ENCODE measurements at places on chromosomes 5 and 9. TPM values are rescaled to one million over a fixed set of nuclear protein-coding genes. Genes with fewer than 3 reads are reported as not detected.

SLC34A3 gene
- polyA plus RNA-seq = not detected

LIFR gene
- 16.8 TPM for polyA plus RNA-seq

PDZD2 gene
- polyA plus RNA-seq = 40.4 TPM

ITK gene
- 0.34 TPM for polyA plus RNA-seq

LCN1 gene
- polyA plus RNA-seq = not detected

FLT4 gene
- 4.8 TPM for polyA plus RNA-seq

IL11RA gene
- polyA plus RNA-seq = 49.3 TPM

CCDC171 gene
- 0.61 TPM for polyA plus RNA-seq

KDM3B gene
- polyA plus RNA-seq = 22.8 TPM

RNF208 gene
- polyA plus RNA-seq = 36.0 TPM

SCGB3A2 gene
- polyA plus RNA-seq = 0.34 TPM

PCDHGA5 gene
- 2.0 TPM for polyA plus RNA-seq

APBA1 gene
- polyA plus RNA-seq = 3.5 TPM

FAM169A gene
- 1.9 TPM for polyA plus RNA-seq

NR3C1 gene
- polyA plus RNA-seq = 16.5 TPM
